ENCODE measurements at places on chromosomes 5 and 9.

- DNase-seq: no peak
These were observed 59.3 kb downstream of the TRIO start for GRCh38 chr5:14202462-14202861.

GRCh38 chr5:172438319-172438668, 16.0 kb downstream of the SH3PXD2B start:
- DNase-seq: peak; percentile 46

DNA sequence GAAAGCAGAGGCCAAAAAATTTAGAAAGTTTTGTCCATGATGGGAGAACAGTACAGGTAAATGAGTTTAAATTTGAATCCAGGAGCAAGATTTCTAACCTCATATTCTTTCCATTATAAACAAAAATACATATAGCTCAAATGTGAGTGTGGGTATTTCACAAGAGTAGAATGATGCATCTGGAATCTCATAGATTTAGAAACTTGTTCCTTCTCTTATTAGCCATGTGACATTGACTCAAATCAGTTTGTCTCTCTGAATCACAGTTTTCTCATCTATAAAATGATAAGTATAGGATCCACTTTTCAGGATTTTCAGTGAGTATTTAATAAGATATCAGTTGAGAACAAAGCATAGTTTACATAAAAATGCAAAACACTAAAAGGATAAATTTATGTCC, 436.3 kb upstream of the PAPPA start:
- no peak for DNase-seq

DNA sequence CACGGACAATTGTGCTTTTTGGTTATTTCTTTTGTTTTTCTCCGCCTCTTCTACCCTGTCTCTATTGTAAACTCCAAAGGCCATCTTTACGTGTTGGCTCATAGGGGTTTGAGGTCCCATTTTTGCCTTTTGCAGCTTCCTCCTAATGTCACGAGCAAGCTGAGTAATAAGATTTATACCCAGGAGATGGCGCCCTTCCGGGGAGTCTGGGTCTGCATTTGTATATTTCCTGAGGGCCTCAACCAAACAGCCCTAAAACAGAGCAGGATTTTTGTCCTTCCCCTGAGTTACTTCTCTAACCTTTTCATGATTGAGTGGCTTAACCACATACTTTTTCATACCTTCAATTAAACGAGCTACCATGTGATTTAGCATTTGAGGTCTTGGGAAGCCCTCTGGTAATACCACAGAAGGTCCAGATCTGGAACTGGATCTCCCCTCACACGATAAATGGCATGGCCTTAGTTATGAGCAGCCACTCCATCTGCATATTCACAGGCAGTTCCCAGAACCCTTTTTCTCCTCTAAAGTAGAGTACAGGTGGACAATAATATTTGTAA, 11.2 kb upstream of the CFAP95 start:
- no peak for DNase-seq

DNA sequence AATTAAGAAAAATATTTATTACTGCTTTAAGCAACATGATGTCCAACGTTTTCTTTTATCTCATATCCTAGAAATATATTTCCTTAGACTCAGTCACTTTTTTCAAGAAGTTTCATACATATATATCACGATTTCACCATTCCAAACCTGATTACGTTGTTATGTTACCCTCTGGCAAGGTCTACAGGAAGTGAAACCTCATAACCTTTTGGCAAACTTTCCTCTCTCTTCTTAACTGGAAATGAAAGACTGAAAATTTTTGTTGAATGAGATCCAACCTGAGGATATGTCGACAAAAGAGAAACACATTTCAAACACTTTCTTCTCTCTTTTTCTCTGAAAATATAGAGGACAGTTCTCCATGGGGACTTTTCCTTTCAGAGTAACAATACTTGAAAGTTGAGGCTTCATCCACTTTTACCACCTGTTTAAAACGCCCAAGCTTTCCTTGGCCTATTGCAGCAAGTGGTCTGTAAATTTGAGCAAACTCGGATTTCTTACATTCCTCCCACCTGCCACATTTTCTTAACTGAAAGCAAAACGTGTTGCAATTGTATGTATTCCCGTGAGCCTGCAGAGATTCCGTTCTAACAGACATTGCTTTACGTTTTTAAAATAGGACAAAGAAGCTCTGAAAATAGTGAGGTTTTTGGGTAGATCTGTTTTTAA, 298.1 kb downstream of the CETN3 start:
- no peak for DNase-seq

- no peak for DNase-seq
These were observed 617.8 kb downstream of the PDE4D start for GRCh38 chr5:59275510-59276324.

GRCh38 chr5:56206126-56206910, 26.8 kb downstream of the ANKRD55 start:
- DNase-seq: no peak

- no peak for DNase-seq
These were observed 134.5 kb downstream of the C9orf152 start for GRCh38 chr9:110073356-110073905.

DNA sequence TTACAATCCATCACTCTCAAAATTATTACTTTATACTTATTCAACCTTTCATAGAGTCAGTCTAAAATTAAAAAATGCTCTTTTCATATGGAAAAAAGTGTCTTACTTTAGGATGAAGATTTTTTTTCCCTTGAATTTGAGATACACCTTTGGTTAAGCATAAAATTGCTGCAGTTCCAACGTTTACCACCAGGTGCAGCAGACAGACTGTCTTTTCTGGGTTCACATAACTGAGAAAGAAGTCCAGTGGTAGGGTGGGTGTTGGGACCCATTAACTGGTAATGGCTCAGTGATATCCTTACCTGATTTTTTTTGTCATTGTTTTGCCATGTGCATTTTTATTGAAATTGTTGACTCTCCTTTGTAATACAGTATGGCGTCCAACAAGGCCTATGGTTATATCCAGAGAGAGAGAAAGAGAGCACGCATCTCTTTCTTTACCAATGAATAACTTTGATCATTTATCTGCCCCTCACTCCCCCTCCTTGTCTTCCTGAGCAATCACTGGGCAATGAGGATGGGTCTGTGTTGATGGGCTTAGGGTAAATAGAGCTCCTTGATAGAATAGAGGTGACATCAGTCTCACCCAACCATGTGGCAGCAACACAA, 98.4 kb downstream of the FBXL7 start:
- DNase-seq: no peak

DNA sequence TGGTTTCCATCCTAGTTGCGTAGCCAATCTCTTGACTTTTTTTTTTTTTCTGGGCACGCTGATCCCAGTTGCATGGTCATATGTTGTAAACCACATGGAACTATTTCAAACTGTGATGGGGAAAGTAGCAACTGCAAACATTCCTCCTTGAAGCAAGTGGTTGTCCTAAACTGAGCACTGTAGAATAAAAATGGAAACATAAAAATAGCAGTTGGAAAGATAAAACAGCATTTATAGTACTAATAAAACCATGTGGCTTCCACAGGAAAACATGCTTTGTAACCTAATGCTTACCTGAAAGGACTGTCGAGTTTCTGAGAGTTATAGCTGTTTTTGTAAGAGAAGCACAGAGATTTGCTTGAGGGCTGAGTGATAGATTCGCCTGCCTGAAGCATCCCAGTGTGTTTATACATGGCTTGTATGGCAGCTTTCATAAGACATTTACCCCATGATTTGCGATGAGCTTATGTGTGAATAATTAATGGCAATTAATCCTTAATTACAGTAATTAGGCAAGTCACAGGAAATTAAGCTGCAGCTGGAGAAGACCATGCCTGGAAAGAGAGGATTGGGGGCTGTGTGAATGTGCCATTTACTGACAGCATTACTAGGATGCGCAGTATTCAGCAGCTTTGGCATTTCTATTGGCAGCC, 136.5 kb downstream of the PBX3 start:
- no peak for DNase-seq

DNA sequence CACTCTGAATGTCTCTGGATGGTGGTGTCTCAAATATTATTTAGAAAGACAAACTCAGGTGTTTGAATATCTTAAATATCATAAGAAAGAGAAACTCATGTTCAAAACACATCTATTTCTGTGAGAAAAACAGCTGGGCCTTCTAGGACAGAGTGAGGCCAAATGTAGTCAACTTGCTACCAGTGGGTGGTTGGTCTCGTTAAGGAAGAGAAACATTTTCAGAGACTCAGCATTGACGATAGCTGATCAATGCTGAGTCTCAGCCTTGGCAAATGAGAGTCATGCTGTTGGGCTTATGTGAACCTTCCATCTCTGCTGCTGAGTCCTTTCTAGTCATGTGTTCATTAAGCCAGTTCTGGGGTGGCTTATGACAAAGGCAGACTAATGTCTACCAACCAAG, 418.0 kb downstream of the CETN3 start:
- DNase-seq: no peak

GRCh38 chr9:10000669-10001068, 612.1 kb downstream of the PTPRD start:
- DNase-seq: no peak

DNA sequence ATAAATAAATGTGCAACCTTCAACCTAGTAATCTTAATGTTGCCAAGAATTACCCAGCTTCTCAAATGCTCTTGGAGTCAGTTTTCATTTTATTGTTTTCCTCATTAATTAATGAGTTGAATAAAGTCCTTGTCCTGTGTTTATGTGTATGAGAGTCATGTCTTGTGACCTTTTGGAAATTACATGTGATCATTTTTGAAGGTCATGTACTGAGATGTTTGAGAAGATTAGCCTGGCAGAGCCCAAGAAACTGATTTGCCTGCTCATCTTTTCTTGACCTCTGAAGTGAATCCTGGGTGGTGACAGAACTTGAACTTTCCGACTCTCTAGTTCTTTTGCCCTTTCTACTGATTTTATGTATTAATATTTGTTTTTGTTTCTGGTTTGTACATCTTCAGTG, 15.4 kb downstream of the ANKRA2 start:
- DNase-seq: no peak

- DNase-seq: no peak
These were observed 211.2 kb downstream of the NXNL2 start for GRCh38 chr9:88746029-88746742.

DNA sequence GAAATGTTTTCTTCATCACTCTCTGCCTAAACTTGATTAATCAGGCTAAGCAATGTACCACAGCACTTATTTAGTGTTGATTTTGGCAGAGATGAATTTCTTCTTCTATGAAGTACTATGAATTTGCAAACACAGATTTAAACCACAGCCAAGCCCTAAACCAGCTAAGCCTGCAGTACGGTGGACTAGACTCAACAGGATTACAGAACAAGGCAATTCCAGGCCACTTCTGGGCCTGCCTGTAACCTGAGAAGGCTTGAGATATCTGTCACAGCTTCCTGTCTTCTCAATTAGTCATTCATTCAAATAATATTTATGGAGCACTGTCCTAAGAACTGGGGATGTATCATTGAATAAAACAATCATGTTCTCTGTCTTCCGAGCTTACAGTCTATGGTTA, 32.4 kb upstream of the CAST start:
- no peak for DNase-seq

- no peak for DNase-seq
These were observed 28.2 kb downstream of the ADAMTSL2 start for GRCh38 chr9:133562611-133563290.

DNA sequence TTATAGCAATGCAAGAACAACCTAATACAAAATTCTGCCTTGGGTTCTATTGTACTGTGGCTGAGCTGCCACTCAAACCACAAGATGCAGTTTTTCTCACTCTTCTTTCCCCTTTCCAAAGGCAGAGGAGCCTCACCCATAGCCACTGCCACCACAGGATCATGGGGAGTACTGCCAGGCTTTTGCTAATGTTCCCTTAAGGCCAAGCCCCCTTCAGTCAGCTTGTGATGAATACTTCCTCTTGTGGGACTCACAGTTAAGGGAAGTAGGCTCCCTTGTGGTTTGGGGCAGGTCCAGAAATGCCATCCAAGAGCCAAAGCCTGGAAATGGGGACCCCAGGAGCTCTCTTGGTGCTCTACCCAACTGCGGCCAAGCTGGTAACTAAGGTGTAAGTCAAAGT, 258.7 kb downstream of the SPATA31D1 start:
- DNase-seq: no peak

GRCh38 chr5:154831451-154831850, 19.0 kb downstream of the FAXDC2 start:
- DNase-seq: no peak

GRCh38 chr9:134625361-134626068, 16.1 kb upstream of the COL5A1 start:
- DNase-seq: no peak

- no peak for DNase-seq
These were observed 1.5 kb downstream of the KIF12 start for GRCh38 chr9:114097613-114098020.

All from substantia nigra (tissue), 51 donors.